ENCODE measurements at places on chromosomes 16 and 17. TPM values are rescaled to one million over a fixed set of nuclear protein-coding genes. Genes with fewer than 3 reads are reported as not detected.

The KRTAP9-2 gene
- not detected for total RNA-seq

The SAMD14 gene
- total RNA-seq: 2.6 TPM

The ABAT gene
- total RNA-seq: 15.6 TPM

The UTS2R gene
- not detected for total RNA-seq

The TOM1L1 gene
- 31.6 TPM for total RNA-seq

The CCL1 gene
- total RNA-seq: not detected

The CD68 gene
- total RNA-seq: 83.1 TPM

The ZNRF1 gene
- total RNA-seq: 18.0 TPM

The COG7 gene
- 18.6 TPM for total RNA-seq

The WNT9B gene
- 0.81 TPM for total RNA-seq

The HBM gene
- total RNA-seq: not detected

The ACSM2A gene
- not detected for total RNA-seq

The IKZF3 gene
- total RNA-seq: 1.2 TPM

The YPEL3 gene
- 80.4 TPM for total RNA-seq

The GNG13 gene
- not detected for total RNA-seq

The SCNN1B gene
- total RNA-seq: 0.31 TPM

The CCP110 gene
- total RNA-seq: 16.1 TPM

The ARHGAP44 gene
- 12.5 TPM for total RNA-seq

The MYH11 gene
- 23,237 TPM for total RNA-seq

The PPP1R27 gene
- total RNA-seq: not detected

The AGRP gene
- total RNA-seq: not detected

The PIPOX gene
- total RNA-seq: 7.3 TPM

The KRTAP4-4 gene
- not detected for total RNA-seq

The PIK3R5 gene
- total RNA-seq: 13.0 TPM

The DPEP3 gene
- 1.4 TPM for total RNA-seq

The NPIPB6 gene
- total RNA-seq: 2.8 TPM

The ADPRM gene
- 8.3 TPM for total RNA-seq

The NOD2 gene
- total RNA-seq: 5.6 TPM

The SRR gene
- total RNA-seq: 18.8 TPM

The MT1M gene
- 36.9 TPM for total RNA-seq

The PRAC1 gene
- total RNA-seq: not detected

The SPNS3 gene
- not detected for total RNA-seq

The ZNF385C gene
- total RNA-seq: not detected

The TMEM114 gene
- not detected for total RNA-seq

The TP53TG3B gene
- total RNA-seq: not detected

The FBRS gene
- 28.9 TPM for total RNA-seq

The KRTAP9-8 gene
- not detected for total RNA-seq

The CLEC18B gene
- total RNA-seq: not detected

The SLFN11 gene
- 25.7 TPM for total RNA-seq

The MT4 gene
- not detected for total RNA-seq

The MEIOC gene
- total RNA-seq: 0.12 TPM

The PSMD12 gene
- total RNA-seq: 34.3 TPM

The DCAKD gene
- total RNA-seq: 68.2 TPM

The SPATA32 gene
- total RNA-seq: not detected

The CRYM gene
- not detected for total RNA-seq

The KIFC3 gene
- 34.8 TPM for total RNA-seq

The NTN1 gene
- 117 TPM for total RNA-seq

The C17orf67 gene
- total RNA-seq: 1.1 TPM

The MTHFSD gene
- total RNA-seq: 26.6 TPM

The CTRL gene
- total RNA-seq: not detected

The KRT40 gene
- not detected for total RNA-seq

The TOP2A gene
- total RNA-seq: 0.62 TPM

The OR1F1 gene
- not detected for total RNA-seq

The PITPNM3 gene
- total RNA-seq: 55.3 TPM

The CLEC18A gene
- 0.27 TPM for total RNA-seq

The CNGB1 gene
- total RNA-seq: not detected

The FNDC8 gene
- total RNA-seq: not detected

The SLC5A10 gene
- total RNA-seq: not detected

The TTYH2 gene
- total RNA-seq: 6.1 TPM
